NCI-H1092 (cell line): ENCODE measurements at places on chromosomes 5 and 9.

- DNase-seq, result no peak
Observed at GRCh38 chr5:11504886-11505193, 399.4 kb downstream of the CTNND2 start.

DNA sequence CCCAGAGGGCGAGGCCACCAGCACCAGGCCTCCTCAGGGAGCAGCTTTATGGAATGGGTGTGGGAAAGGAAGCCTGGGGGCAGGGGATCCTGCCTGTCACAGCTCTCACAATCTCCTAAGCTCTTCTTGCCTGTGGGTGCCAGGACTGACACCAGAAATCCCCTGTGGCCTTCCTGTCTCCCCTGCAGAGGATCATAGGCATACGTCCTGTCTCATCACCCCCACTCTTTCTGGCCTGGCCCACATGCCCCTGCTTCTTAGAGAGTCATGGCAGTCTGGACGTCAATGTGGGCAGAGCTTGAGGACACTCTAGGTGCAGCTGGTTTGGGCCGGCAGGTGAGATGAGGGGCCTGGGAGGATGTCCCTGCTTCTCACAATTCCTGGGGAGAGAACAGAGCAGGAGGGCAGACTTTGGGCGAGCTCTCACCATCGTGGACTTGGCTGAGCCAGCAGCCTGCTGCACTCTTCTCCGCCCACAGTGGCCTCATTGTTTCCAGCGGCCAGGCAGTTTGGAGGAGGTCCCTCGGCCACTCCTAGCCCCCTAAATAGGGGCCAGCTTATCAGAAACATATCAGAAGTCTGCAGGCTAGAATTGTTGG, 67.3 kb upstream of the ZFR start:
- no peak for DNase-seq

GRCh38 chr9:13411791-13412190, 132.3 kb upstream of the MPDZ start:
- no peak for DNase-seq

DNA sequence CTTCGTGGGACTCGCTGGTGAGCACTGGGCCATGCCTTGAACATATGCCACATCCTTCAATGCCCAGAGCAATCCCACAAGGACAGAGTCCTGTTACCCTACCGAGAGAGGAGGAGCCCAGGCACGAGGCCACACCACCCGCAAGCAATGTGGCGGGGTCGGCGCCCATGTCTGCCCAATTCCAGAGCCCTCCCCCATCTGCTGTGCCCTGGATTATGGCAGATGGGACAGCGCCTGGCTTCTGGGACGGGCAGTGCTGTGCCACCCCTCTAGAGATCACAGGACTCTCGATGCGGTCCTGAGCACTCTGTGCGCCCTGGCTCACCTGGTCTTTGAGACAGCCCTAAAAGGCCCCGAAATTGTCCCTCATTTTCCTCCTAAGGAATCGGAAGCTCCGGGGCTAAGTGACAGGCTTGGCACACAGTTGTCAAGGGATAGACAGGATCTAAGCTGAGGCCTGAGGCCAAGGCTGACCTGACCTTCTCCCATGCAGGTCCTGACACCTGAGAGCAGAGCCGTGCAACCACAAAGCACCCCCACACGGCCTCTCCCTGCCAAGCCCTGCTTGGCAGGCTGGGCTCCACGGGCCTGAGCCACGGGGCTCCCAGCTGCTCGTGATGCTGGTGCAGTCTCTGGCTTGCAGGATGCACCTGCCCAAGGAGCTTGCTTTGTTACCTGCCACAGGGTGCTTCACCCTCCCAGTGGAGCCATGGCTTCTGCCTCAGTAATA, 48.8 kb downstream of the PRRT1B start:
- no peak for DNase-seq

GRCh38 chr9:70061776-70062175, 18.1 kb downstream of the MAMDC2 start:
- no peak for DNase-seq

GRCh38 chr5:153523211-153523610, 32.7 kb downstream of the GRIA1 start:
- DNase-seq, result no peak

GRCh38 chr5:146633323-146633764, 117.4 kb upstream of the GPR151 start:
- DNase-seq, result peak; percentile 66

DNA sequence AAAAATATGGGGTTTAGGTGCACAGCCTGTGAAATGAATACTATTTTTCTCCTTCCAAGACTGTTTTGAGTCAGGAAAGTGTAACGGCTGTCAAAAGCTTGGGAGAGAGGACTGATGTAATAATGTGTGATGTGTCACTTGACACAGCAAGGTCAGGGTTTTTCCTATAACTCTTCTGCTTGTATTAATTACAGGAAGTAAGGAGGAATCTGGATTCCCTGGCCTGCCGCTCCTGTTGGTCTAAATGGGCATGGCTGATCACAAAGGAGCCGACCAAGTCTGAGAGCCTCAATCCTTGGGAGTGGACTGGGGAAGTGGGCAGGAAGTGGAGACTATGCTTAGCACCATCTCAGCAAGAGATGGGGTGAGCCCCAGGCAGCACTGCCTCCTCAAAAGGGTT, 16.7 kb upstream of the SLC28A3 start:
- no peak for DNase-seq

DNA sequence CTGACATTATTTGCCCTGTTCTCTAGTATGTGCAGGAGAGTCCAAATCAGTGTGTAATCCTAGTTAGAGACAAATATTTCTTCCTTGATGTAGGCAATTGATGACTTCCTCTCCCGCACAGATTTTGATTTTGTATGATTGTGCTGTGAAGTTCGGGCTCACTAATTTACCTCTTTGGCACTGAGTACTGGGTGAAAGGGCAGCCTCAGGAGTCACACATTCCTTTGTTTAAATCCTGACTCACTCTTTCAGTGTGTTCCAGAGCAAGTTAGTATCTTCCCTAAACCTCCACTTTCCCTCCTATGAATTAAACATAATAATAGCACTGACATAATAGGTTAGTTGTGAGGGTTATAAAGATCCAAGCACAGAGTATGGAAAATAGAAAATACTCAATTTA, 269.7 kb downstream of the ISL1 start:
- no peak for DNase-seq

DNA sequence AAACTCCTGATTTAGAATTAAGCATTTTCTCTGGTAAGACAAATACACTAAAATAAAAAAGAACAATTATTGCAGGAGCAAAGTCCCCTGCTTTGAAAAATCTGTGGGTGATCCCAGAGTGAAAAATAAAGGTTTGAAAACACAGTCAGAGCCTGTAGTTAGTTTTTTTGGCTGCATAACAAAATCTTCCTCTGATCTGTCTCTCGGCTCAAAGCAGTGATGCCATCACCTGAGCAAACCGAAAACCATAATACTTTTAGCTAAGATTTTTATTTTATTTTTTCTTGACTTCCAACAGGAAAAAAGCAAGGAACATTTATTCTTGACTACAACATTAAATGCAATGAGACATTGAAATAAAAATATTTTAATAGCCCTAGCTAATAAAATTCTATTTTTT, 1.2 kb downstream of the CDH18 start:
- DNase-seq, result no peak

GRCh38 chr5:117454716-117455212, 880.1 kb upstream of the SEMA6A start:
- DNase-seq, result peak; percentile 10

- no peak for DNase-seq
Observed at GRCh38 chr9:17503196-17503595, 75.7 kb upstream of the SH3GL2 start.

- DNase-seq, result no peak
Observed at GRCh38 chr5:117271656-117272055, 697.0 kb upstream of the SEMA6A start.

DNA sequence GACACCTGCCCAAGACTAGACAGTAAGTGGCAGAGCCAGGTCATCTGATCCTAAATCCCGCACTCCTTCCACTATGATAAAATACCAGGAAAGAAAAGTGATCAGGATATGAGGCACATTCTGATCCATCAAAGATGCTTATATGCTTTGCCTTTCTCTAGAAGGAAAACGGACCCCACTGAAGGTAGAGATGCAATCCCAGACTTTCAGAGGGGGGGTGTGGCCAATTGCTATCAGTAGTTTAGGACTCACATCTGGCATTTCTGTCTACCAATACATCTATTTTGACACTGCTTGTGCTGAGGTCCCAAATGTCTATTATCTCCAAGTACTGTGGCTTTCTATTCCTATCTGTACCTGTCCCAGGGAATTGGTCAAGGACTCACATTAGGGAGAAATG, 1.7 kb downstream of the TRIM52 start:
- DNase-seq, result no peak
